DMS 273 treated with DMSO at 0.1 percent for 48 hours (cell line): ENCODE measurements at places on chromosomes 2 and 18.

DNA sequence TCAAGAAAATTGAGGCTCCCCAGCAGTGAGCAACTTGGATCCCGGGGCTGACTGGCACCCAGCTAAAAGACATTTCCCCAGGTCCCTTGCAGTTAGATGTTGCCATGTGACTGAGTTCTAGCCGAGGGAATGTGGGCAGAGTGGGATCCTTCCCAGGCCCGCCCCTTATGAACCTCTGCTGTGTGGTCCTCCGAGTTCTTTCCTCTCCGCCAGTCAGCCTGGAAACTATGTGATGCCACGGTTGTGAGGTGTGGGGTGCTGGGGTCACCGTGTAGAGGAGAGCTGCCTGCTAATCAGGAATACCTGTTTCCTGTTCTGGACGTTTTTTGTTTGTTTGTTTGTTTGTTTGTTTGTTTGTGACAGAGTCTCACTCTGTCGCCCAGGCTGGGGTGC lies 45.5 kb downstream of the TMEM37 start:
- no peak for DNase-seq

GRCh38 chr2:30349691-30350090 lies 97.4 kb upstream of the LCLAT1 start:
- DNase-seq = no peak

- no peak for DNase-seq
Observed at GRCh38 chr2:235114286-235114685, 162.5 kb downstream of the SH3BP4 start.

GRCh38 chr2:9814129-9814868 lies 29.0 kb upstream of the TAF1B start:
- DNase-seq = no peak

- DNase-seq = peak; percentile 18
Observed at GRCh38 chr2:8090748-8091700, 590.8 kb upstream of the ID2 start.

- DNase-seq = no peak
Observed at GRCh38 chr2:219681694-219682300, 54.4 kb downstream of the SLC4A3 start.

GRCh38 chr2:82731824-82732223 lies 1727.3 kb downstream of the SUCLG1 start:
- DNase-seq = no peak
